Activated naive CD8-positive, alpha-beta T cell treated with anti-CD3 and anti-CD28 coated beads, Interleukin-2, amount 50 U/mL, for 24 hours (primary cell): ENCODE measurements at places on chromosomes 3 and 15.

- no peak for DNase-seq
Measured at GRCh38 chr15:33051528-33051927, 143.0 kb downstream of the FMN1 start.

DNA sequence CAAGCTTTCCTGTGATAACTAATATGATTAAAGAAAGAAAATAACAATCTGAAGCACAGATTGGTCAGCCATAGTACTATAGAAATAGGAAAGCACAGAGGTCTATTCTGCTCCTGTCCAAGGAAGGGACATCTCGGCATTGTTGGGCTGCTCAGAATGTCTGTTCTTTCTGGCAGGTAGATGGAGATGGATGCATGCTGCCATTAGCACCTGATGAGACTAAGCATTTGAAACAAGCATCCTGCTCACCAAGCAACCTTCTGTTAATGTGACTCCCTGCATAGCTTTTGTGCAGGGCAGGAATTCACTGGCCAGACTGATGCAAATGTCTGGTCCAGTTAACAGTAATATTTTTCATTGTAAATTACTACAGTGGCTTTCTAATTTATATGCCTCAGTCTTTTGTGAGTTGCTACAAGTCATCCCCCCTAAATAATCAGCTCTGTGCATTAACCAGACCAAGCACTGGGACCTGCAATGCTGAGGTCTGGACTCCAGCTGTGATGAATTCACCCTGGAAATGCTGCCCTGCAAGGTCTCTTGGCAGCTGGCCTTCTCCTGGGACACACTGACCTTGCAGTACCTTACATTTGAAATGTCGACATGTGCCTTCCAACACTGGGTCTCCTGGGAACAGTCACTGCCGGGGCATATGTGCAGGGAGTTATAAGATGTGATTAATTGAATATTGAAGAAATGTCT lies 1123.7 kb downstream of the IGSF11 start:
- no peak for DNase-seq

GRCh38 chr3:61569856-61570580 lies 8.6 kb downstream of the PTPRG start:
- no peak for DNase-seq

DNA sequence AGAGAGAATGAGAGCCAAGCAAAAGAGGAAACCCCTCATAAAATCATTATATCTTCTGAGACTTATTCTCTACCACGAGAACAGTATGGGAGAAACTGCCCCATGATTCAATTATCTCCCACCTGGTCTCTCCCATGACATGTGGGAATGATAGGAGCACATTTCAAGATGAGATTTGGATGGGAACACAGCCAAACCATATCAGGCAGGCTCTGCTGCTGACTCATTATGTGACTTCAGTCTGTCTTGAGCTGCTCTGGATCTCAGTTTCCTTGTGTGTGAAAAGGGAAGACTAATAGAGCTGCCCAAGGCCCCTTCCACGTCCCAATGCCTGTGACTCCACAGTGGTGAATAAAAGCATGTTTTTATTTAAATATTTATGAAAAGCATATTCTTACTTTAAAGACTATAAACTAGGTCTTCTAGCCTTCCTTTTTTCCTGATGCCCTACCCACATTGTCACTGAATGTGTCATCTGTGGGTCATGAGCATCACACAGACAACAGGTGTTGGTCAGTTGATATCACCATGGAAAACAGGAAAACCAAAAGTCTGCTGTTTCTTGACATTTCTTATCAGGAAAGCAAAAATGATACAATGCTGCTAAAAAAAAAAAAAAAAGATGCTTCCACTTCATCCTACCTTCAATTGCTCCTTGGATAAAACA lies 96.0 kb upstream of the PPP2R3A start:
- DNase-seq: no peak

GRCh38 chr3:81723732-81724313 lies 37.6 kb downstream of the GBE1 start:
- no peak for DNase-seq

DNA sequence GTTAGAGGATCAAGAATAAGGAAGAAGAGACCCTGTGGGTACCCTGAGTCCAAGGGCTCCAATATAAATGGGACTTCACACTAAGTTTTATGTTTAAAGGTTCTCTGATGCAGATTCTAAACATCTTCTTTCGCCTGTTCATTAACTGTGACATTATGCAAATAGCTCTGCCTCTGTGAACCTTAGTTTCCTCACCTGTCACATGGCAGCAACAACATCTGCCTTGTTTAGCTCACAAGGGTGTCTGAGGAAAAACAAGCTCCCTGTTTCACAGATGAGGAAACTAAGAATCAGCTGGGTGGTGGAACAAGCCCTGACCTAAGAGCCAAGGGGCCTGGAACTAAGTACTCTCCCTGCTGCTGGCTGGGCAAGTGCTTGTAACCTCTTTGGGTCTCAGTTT lies 40.8 kb downstream of the GOLGA6L1 start:
- no peak for DNase-seq
